ENCODE measurements at places on chromosomes 13 and 19. TPM values are rescaled to one million over a fixed set of nuclear protein-coding genes. Genes with fewer than 3 reads are reported as not detected.

CD209 gene
- not detected for total RNA-seq

TGFBR3L gene
- 1.7 TPM for total RNA-seq

MEDAG gene
- 0.97 TPM for total RNA-seq

GRCh38 chr19:33064458-33064791, 263 bp downstream of the RHPN2 start:
- peak; percentile 79 for DNase-seq

DNA sequence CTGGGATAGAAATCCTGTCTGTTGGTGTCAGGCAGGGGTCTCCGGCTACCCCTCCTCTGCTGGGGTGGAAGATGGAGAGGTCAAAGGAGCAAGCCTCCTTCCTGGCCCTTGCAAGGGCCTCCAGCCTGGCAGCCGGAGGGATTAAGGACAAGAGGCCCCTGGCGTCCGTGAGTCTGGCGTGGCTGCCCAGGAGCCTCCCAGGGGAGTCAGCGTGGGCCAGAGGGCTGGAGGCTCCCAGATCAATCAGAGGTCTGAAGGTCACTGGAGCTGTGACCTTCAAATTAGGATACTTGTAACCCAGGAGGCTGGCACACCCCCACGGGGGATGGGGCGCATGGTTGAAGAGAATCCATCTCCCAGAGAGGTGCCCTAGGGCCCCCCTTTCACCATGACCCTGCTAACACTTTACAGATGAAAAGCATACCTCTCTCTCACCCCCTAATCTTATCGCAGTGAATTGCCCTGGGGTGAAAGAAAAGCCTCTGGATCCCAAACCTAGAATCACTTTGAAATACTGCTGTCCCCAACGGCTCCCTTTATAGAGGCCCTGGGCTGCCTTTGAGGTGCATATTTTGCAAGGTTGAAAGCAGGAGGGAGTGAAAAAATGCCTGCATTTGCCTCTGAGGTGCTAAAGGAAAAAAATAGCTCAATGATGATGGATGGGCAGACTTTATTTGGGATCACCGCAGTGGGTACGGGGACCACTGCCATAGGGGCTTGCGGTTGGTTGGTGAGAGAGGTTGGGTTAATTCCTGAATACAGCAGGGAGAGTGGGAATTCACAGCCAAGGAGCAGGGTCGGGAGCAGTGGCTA, 44.9 kb upstream of the PEG3 start:
- no peak for DNase-seq

DNA sequence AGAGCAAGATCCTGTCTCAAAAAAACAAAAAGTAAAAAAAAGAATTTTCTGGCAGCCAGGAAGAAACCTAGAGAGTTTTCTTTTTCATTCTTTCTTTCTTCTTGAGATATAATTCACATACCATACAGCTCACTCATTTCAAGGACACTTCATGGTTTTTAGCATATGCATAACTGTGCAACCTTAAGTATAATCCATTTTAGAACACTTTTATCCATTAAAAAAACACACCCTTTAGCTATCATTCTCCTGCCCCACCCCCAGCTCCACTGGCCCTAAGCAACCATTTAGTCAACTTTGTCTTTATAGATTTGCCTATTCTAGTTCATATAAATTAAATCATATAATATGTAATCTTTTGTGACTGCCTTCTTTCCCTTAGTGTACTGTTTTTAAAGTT, 8.1 kb upstream of the IPO5 start:
- no peak for DNase-seq

TNNI3 gene
- 27.9 TPM for total RNA-seq

PCDH17 gene
- total RNA-seq = 1.3 TPM

KLK15 gene
- total RNA-seq = not detected

WDR87 gene
- not detected for total RNA-seq

DNA sequence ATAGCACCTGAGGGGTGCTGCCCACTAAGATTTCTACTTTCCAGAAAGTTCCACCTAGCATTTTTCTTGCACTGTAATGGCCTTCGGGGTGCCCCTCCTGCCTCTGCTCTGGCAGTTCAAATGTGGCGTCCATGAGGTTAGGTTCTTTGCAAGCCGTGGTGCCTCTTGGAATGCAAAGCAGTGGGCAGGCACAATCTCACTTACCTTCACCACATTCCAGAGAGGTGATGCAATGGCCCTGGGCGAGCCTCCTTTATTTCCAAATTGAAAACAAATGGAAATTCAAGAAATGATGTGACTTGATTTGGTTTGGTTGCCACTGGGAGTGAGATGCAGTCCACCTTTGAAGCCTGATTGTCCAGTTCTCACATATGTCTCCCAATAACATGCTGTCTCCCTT, 46.9 kb downstream of the FGF9 start:
- peak; percentile 78 for DNase-seq

CABP5 gene
- total RNA-seq = not detected

ADAT3 gene
- total RNA-seq = 10.6 TPM

GRCh38 chr13:53201454-53202225, 173.0 kb downstream of the OLFM4 start:
- peak; percentile 65 for DNase-seq

ACP5 gene
- total RNA-seq = 12.4 TPM

ZNF524 gene
- 16.5 TPM for total RNA-seq

DNA sequence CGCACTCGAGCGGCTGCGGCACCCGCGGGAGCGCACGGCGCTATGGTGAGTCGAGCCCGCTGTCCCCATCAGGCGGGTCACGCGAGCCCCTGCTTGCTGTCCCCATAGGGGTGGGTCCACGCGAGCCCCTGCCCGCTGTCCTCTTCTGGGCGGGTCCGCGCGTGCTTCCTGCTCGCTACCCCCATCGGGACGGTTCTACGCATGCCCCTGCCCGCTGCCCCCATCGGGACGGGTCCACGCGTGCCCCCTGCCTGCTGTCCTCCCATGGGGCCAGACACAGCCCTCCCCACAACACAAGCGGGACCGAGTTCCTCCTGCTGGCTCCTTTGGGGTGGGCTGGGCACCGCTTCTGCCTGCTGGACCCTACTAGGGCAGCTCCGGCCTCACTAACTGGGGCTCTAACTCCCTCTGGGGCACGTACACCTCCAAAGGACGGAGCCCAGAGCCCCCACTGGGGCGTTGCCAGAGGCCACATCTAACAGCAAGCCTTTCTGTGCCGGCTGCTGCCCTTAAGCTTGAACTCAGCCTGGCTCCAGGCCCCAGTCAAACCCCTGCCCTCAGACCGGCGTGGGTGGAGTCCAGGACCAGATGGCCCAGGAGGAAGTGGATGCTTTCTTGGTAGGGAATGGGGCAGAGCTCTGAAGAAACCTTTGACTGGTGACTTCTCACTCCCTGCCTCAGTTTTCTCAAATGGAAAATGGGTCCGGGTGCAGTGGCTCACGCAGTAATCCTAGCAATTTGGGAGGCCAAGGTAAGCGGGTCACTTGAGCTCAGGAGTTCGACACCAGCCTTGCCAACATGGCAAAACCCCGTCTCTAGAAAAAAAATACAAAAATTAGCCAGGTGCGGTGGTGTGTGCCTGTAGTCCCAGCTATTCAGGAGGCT, 722 bp downstream of the COLGALT1 start:
- peak; percentile 81 for DNase-seq

All from GM23338 (cell line).